Neuronal stem cell (in vitro differentiated cells): ENCODE measurements at places on chromosomes 3 and 15.

DNA sequence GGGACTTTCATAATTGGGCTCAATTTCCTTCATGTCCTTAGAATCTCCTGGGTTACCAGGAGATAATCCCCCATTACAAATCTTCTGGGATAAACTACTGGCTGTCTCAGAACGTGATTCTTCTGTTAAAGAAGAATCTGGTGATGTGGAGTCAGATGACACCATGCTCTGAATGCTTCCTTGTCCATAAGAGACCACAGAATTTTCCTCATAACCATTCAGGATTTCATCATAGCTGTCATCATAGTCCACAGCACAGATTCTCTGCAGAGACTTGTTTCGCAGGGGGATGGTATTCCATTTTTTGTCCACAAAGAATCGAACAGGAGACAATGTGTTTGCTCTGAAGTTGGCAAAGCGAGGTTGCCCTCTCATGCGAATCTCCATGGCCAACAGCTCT is 109.8 kb upstream of the TSPAN3 start:
- no peak for DNase-seq

- no peak for DNase-seq
These were observed 44.2 kb downstream of the SMAD6 start for GRCh38 chr15:66746231-66746605.

- no peak for DNase-seq
These were observed 169.7 kb upstream of the TMCO5A start for GRCh38 chr15:37764733-37765191.

GRCh38 chr15:98484914-98485313 is 163.4 kb upstream of the IGF1R start:
- DNase-seq: no peak

DNA sequence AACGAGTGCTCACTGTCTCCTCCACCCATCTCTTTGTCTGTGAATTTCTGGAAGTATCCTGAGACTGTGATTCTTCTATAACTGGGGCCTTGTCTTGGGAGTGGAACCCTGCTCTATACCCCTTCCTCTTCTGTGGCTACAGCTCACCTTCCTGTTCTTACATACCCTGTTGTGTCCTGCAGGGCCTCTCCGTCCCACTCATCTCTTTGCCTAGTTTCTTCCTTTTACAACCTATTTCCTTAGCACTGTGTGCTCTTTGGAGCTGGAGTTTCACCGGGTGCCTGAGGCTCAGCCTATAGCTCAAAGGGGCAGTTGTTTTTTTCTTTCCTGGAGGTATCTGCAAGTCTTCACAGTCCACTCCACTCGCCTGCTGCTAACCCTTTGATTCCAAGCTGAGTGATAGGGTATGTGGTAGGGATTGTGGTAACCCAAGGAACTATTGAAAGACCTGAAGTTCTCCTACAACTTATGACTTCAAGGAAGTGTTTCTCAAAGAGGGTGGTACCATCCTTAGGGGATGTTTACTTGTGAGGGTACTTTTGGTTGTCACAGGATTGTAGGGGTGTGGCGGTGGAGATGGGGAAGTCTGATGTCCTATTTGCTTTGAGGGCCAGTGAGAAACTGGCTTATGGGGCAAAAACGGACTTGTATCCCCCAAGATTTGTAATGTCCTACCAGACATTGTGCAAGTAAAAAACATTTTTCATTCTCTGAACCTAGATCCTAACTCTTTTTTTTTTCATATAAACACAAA is 66.6 kb upstream of the ARL8B start:
- DNase-seq: no peak

- no peak for DNase-seq
These were observed 3.0 kb upstream of the NCKIPSD start for GRCh38 chr3:48688737-48689075.

DNA sequence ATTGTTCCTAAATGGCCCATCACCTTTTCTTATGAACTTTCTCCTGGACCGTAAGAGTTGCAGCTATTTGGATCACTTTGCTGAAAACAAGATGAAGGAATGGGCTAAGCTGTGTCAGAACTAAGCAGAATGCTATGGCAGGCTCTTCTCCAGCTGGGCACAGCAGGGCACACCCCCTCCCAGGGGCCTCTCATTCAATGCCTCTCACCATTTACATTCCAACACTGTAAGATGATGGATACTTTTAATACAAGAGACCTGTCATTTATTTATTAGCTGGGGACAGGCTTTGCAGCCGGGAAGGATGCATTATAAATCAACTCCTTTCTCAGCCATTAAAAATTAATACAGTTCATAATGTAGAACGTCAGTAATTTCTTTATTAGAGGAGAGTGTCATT is 240.1 kb downstream of the NTRK3 start:
- no peak for DNase-seq

DNA sequence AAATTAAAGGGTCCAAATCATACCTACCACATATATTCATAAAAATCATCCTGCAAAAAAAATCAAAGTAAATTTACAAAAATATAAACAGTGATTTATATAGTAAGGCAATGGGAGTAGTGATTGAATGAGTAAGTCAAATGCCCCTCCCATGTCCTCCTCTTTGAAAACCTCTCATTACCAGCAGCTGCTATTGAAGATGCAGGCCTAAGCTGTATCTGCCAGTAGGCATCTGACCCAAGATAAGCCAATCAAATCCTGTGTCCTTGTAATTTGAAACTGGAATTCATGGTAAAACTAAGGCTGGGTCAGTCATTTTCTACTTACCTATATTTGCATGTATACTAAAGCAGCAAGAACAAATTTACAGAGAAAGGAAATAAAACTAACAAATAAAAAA is 60.4 kb upstream of the POU1F1 start:
- DNase-seq: no peak

GRCh38 chr3:118097660-118098059 is 937.0 kb downstream of the IGSF11 start:
- no peak for DNase-seq

DNA sequence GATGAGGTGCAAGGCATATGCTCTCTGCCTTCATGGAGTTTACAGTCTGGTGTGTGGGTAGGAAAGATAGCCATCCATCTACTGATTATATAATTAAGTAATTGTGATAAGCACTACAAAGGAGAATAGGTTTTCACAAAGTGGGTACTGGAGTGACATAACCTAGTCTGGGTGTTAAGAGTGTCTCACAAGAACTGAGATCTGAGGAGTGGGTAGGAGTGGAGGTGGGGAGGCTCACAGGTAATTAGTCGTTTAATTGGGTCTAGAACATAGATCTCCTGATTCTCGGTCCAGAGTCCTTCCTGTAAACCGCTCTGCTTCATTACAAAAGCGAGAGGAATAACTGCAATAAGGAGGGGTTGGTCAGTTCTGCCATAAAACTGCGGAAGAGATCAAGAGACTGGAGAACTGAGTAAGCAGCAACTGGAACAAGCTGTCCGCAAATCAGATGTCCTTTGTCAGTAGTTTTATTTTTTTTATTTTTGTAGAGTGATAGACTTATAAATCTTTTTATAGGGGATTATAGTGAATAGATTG is 2.2 kb downstream of the NEO1 start:
- no peak for DNase-seq

DNA sequence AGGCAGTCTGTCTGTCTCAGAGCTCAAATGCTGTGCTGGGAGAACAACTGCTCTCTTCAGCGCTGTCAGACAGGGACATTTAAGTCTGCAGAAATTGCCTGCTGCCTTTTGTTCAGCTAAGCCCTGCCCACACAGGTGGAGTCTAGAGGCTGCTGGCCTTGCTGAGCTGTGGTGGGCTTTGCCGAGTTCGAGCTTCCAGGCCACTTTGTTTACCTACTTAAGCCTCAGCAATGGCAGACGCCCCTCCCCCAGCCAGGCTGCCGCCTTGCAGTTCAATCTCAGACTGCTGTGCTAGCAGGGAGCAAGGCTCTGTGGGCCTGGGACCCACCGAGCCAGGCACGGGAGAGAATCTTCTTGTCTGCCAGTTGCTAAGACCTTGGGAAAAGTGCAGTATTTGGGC is 25.0 kb upstream of the RPP14 start:
- no peak for DNase-seq

DNA sequence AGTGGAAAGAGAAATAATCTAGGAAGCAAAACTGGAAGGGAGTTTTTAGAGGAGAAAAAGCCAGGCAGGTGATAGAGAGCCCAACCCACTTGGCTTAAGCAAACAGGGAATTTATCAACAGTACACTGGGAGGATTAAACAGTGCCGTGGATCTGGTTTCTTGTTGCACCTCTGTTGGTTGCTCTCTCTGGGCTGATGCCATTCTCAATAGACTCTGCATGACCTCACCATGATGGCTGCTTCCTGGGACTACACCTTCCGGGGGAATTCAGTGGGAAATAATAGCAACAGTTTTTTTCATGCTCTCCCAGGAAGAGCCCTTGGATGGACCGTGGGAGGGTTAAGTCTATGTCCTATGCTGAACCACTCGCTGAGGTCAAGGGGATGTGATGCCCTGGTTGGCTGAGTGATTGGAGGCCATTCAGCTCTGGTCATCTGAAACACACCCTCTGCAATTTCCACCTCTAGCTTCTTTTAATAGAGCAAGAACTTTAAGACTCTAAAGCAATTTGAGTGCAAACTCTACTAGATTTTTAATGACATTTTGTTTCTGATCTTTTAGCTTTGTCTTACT is 74.2 kb downstream of the EPHB1 start:
- no peak for DNase-seq

DNA sequence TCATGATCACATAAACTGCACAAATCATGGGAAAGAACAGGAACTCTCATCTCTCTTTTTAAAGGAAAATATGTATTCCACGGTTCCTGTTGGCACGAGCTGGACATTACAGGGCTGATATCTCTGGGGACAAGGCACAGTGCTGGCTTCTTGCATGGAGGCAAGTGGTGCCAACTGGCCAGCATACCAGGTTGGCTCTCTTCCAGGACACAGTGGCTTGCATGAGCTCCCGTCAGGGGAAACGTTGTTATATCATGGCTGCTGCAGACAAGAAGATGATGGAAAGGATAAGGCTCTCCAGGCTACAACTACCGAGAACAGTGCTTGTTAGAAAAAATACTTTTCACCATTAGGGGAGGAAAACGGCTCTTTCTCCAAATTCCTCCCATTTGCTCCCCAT is 283.9 kb downstream of the RORA start:
- DNase-seq: no peak

DNA sequence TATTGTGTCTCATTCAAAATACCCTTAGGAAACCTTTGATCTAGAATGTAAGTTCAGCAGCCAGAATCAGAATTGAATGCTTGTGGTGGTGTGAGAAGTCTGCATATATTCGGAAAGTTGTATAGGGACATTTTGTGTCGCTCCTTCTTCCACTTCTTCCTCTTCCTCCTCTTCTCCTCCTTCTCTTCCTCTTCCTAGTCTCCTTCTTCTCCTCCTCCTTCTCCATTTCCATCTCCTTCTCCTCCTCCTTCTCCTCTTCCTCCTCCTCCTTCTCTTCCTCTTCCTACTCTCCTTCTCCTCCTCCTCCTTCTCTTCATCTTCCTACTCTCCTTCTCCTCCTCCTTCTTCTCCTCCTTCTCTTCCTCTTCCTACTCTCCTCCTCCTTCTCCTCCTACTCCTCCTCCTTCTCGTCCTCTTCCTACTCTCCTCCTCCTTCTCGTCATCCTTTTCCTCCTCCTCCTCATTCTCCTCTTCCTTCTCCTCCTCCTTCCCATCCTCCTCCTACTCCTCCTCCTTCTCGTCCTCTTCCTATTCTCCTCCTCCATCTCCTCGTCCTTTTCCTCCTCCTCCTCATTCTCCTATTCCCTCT is 749.3 kb upstream of the GOLIM4 start:
- DNase-seq: no peak

GRCh38 chr3:55000546-55000945 is 72.7 kb upstream of the LRTM1 start:
- DNase-seq: no peak

DNA sequence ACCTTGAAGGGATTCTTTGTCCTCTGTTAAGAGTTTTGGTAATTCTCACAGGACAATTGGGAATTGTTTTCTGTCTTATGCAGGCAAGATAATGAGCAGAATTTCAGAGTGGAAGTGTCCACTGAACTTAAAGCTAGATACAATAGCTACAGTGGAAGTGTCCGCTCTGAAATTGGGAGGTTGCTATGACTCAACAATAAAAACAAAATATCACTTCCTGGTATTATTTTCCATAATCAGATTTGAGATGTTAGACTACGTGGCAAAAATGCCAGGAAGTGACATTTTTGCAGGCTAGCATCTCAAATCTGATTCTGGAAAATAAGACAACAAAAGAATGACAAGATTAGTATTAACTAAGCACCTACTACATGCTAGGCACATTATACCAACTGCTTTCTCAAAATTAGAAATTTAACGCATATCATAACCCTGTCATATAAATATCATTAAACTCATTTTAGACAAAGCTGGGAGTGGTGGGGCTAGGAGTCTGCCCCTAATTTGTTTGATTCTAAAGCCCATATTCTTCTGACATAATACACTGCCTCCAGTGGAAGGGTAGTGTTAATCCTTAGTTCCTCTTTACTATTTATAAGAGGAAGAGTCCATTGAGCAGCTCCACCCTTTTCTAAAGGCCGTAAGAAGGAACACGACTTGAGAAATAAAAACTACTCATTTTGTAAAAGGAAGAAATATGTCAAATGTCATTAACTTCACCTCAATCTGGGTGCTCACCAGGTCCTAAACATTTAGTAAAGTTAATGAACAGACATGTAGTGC is 266.9 kb upstream of the STT3B start:
- DNase-seq: no peak

DNA sequence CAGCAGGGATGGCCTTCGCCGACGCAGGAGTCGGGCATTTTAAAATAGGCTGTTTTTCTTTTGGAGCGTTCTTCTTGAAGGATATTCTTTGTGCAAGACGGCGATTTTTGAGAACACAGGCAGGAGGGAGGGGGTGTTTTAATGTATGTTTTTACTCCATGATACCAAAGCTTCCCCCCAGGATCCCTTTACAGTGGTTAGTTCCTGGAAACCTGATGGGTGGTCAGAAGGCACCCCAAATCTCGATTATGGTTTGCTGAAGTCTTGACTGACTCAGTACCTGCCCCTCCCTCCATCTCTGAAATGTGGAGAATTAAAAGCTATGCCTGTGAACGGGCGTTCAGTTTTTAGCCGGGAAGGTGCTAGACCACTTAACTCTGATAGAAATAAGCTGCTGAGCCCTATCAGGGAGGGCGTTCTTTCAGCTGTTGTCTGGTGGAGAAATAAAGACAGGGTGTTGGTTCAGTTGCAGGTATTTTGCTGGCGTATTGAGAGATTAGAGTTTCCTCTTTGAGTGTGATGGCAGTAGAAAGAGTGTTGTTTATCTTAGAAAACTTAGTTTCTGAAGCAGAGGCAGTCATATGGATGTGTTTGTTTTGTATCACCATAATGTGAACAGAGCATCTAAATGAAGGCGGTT is 3.4 kb downstream of the IGF1R start:
- DNase-seq: no peak
